ENCODE measurements at places on chromosomes 2 and 18.

- no peak for DNase-seq
Measured at GRCh38 chr2:221716426-221717303, 144.6 kb upstream of the EPHA4 start.

- DNase-seq = no peak
Measured at GRCh38 chr18:75231053-75231406, 20.4 kb downstream of the TSHZ1 start.

GRCh38 chr2:196725882-196726281 lies 73.6 kb downstream of the GTF3C3 start:
- no peak for DNase-seq

GRCh38 chr18:35041815-35042387 lies 688 bp downstream of the MAPRE2 start:
- DNase-seq = no peak

DNA sequence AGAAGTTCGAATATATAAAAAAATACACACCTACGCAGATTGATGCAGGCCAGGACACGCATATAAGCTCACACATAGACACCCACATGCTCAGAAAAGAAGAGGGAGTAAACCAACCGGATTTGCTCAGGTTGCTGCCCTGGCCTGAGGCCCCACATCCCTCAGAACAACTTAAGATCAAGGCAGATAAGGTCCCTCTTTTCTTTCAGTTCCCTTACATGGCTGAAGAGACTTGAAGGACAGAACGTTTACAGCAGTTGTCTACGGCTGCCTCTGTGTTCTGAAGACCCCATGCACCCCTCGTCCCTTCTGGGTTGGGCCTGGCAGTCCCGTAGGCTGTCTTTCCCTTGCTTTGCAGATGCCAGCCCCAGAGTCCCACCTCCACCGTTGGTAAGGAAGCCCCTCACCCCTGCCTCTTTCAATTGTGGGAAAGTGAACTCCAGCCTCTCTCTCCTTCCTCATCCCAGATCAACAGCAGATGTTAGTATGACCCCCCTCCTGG lies 4.3 kb upstream of the NAGK start:
- no peak for DNase-seq

Measured in fibroblast of skin of abdomen (primary cell).